Right hindlimb (tissue), 1 donor: ENCODE measurements at places on chromosomes 12 and 14.

- no peak for DNase-seq
Observed at GRCh38 chr12:6114476-6114870, 10.0 kb downstream of the VWF start.

- DNase-seq = no peak
Observed at GRCh38 chr14:74141703-74142102, 56.9 kb downstream of the LIN52 start.

GRCh38 chr12:21613931-21614330 is 9.3 kb upstream of the GYS2 start:
- no peak for DNase-seq

- DNase-seq = no peak
Observed at GRCh38 chr14:36070720-36071043, 105.8 kb downstream of the PTCSC3 start.
